ENCODE measurements at places on chromosomes 13 and 19.

DNA sequence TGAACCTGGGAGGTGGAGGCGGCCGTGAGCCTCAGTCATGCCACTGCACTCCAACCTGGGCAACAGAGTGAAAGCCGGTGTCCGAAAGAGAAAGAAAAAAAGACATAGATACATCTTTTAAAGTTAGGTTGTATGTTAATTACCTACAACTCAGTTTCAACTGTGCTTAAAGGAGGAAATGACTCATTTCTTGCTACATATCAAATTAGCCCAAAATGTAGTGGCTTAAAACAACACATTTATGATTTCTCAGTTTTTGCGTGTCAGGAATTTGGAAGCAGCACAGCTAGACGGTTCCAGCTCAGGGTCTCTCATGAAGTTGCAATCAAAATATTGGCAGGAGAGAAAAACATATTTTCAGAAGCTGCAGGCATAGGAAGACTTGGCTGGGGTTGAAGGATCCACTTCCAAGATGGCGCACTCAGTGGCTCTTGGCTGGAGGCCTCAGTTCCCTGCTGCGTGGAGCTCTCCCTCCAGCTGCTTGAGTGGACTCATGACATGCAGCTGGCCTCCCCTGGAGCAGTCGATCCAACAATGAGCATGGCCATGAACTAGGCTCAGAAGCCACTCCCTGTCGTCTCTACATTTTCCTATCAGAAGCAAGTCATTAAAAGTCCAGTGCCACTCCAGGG, 7.1 kb downstream of the LDLR start:
- DNase-seq: no peak

GRCh38 chr13:113851480-113851803, 12.4 kb downstream of the GAS6 start:
- DNase-seq: no peak

- no peak for DNase-seq
These were observed 1994.2 kb upstream of the PCDH20 start for GRCh38 chr13:63409791-63410351.

DNA sequence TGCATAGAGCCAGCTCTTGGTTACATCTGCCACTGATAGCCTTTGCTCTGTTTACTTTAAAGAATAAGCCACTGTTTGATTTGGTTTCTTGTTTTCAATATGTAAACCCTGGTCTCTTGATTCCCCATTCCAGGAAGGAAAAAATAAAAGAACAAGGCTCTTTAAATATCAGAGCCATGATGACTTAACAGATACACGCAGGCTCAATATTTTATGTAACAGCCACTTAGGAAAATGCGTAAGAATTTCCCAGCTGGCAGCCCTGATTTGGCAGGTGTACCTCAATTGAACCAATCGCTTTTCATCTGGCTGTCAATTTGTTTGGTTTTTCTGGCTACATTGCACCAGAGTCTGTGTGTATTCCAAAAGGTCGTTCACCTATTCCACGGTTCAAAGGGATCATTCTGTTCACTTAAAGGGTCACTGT, 65.6 kb downstream of the IRS2 start:
- DNase-seq: no peak

GRCh38 chr13:29676535-29676934, 81.0 kb upstream of the SLC7A1 start:
- DNase-seq: no peak

- DNase-seq: no peak
These were observed 645 bp upstream of the TRAPPC5 start for GRCh38 chr19:7679771-7680605.

DNA sequence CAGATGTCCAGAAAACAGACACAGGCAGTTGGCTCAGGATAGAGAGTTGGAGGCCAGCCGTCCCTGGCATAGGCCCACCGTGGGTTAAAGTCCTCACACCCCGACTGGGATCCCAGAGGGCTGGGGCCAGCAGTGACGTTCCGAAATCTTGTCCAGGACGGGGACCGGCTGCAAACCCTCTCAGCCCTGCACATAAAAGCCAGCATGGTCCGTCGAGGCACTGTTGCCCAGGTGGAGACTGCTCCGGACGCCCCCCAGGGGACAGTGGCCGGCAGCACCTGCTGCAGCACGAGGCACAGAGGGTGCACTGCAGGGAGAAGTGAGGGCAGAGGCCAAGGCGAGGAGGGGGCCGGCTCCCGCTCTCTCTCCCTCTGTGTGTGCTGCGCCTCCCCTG, 4.3 kb upstream of the IFNL2 start:
- DNase-seq: no peak

- no peak for DNase-seq
These were observed 94.3 kb upstream of the PABPC3 start for GRCh38 chr13:25001476-25002206.

DNA sequence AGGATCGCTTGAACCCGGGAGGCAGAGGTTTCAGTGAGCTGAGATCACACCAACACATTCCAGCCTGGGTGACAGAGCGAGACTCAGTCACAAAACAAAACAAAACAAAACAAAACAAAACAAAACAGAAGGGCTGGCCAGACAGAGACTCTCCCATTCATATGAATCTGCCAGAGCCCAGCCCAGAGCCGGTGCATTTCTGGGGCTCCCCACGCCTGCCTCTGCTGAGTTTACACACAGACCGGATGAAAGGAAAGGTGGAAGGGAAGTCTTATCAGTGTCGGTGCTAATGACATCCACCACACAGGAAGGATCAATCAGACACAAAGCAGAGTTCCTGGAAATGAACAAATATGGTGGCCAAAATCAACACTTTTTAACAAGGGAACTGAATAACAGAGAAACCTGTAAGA, 6.8 kb downstream of the TRAPPC6A start:
- DNase-seq: no peak

DNA sequence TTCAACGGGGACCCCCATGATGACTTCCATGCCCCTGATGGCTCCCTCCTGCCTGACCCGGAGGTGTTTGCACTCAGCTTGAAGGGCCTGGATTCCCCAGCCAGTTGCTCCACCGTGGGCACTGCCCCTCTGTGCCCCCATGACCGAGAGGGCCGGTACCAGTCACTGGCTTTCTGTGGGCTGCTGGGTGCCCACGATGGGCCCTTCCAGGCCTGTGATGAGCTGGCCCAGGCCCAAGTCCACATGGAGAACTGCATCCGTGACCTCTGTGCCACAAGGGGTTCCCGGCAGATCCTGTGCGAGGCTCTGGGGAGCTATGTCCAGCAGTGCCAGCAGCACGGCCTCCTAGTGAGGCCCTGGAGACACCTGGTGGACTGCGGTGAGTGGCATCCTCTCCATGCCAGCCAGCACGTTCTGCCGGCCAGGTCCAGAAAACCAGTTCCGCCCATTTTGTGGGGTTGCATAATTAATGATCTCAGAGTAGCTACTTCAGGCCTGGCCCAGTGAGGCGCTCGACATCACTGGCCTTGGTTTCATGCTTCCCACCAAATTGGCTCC, 34.9 kb upstream of the FXYD3 start:
- no peak for DNase-seq

DNA sequence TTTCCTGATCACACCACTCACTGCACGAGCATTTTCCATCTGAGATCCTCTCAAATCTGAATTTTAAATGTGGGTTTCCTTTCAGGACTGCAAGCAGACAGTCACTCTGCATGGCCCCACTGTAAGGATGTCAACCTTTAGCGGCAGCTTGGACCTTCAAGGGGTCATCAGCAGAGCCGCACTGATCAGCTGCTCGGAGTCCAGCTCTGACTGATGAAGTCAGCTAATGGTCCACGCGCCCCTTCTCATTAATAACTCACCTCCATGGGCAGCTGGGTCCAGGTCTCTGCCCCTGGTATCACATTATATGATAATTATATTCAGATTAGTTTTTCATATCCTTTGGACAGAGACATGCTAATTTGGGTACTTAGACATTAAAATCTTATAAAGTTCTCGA, 36.1 kb upstream of the PDCD5 start:
- DNase-seq: no peak

DNA sequence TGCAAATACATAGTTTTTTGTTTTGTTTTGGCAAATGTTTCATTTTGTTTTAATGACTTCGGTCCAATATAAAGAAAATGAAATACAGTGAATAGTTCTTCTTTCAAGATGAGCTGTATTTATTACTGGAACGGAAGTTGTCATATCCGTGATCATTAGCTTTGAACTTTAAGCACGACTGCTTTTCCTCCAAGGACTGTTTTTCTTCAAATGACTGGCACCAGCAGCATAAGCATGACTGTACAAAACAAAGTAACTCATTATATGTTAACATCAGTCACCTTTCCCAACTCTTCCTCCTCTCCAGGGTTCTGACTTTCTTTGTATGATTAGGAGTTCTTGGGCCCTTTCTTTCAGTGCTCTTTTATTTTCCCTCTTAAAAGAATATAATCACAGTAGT, 20.5 kb downstream of the EDNRB start:
- DNase-seq: no peak

- DNase-seq: no peak
These were observed 616.5 kb downstream of the GPC6 start for GRCh38 chr13:93843082-93843481.

GRCh38 chr19:11767633-11768133, 883 bp downstream of the ZNF441 start:
- DNase-seq: peak; percentile 24

GRCh38 chr13:48265217-48265815, 32.3 kb downstream of the ITM2B start:
- no peak for DNase-seq

DNA sequence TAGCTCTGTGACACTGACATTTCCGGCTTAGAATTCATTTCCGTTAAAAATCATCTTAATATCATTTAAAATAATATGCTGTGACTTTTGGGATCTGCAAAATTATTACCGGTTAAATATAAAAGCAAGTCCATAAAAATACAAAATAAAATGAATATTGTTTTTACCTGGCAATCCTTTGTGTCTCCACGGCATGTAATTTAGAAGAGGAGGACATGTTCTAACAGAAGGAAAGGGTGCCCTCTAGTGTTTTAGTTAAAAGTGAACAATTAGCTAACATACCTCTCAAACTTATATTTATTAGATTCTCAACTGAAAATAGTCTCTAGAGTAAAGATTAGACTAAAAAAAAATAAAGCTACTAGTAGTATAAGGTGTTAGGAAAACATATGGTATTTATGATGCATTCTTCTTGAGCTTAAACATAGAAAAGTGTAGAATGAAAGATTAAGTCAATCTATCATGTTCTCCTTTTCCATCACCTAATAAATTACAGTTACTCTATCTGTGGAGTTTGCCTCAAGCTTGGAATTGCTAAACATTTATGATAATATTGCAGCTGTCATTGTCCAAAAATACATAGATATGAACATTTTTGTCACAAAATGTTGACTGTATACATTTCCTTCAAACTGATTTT, 676.7 kb upstream of the SPRY2 start:
- peak; percentile 22 for DNase-seq

DNA sequence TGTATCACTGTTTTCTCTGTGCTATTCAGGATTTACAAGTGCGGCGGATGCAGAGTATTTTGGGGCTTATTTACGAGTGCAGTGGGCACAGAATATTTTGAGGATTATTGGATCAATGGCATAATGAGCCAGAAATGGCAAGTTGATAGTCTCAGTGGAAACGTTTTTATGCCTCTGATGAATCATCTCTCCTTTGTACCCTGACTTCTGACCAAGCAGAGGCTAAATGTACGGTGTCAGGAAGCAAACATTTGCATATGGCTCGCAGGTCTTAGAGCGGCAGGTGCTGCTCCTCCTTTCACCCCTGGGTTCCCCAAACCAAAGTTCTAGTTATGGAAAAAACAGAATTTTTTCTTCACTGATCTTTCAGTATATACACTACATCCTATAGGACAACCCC, 94.5 kb downstream of the LIG4 start:
- no peak for DNase-seq

- no peak for DNase-seq
These were observed 1.2 kb upstream of the CDC34 start for GRCh38 chr19:530134-531008.

GRCh38 chr13:23433171-23434153, at the start of gene SACS:
Gene SACS, minus strand, starts transcription at chr13:23433702. Its CDS starts 22,463 bp downstream, at chr13:23411239.
- peak; percentile 47 for DNase-seq

DNA sequence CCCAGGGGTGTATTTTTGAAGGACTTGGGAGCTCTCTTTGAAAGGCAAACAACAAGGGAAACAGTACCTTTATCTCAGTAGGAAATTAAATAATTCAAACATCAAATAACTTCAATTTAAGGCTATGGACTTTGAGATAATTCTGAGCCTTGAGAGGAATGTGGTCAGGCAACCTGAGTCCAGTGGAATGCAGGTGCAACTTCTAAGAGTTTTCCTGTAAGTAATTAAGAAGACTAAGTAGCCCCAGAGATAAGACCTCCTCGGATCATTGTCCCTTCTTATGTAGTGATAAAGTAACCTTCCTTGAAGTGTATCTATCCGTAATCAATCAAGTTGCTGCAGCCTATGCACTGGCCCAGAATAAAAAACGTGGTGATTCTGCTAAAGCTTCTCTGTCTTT, 29.2 kb downstream of the ZNF701 start:
- no peak for DNase-seq

All from left renal pelvis (tissue), 4 donors.